Sigmoid colon (tissue), 7 donors: ENCODE measurements at places on chromosomes 4 and X. TPM values are rescaled to one million over a fixed set of nuclear protein-coding genes. Genes with fewer than 3 reads are reported as not detected.

- no peaks in the 10 kb centered on the region for H3K27me3 ChIP-seq
- no peak overlapping the region for H3K27ac ChIP-seq
- no peak for DNase-seq
- no peaks in the 10 kb centered on the region for H3K36me3 ChIP-seq
- no peak overlapping the region for H3K4me3 ChIP-seq
- H3K4me1 ChIP-seq: peaks cover 9% of the 10 kb centered on the region
These were observed 37.2 kb downstream of the CLCN3 start for GRCh38 chr4:169657470-169658107.

GRCh38 chr4:77183777-77184420 lies 26.9 kb downstream of the CCNG2 start:
- no peak for DNase-seq
- no peak overlapping the region for H3K27ac ChIP-seq
- no peaks in the 10 kb centered on the region for H3K36me3 ChIP-seq
- no peaks in the 10 kb centered on the region for H3K27me3 ChIP-seq
- H3K4me1 ChIP-seq: peaks cover 4% of the 10 kb centered on the region

- no peak for DNase-seq
- no peaks in the 10 kb centered on the region for H3K36me3 ChIP-seq
- H3K4me3 ChIP-seq: no peak overlapping the region
- H3K27ac ChIP-seq: no peak overlapping the region
These were observed 132.8 kb upstream of the GPR101 start for GRCh38 chrX:137166591-137166990.

GRCh38 chrX:137236837-137237236 lies 203.0 kb upstream of the GPR101 start:
- no peak for DNase-seq
- no peaks in the 10 kb centered on the region for H3K36me3 ChIP-seq
- H3K27ac ChIP-seq: no peak overlapping the region
- H3K4me3 ChIP-seq: no peak overlapping the region
- H3K4me1 ChIP-seq: no peaks in the 10 kb centered on the region
- H3K27me3 ChIP-seq: no peaks in the 10 kb centered on the region

GRCh38 chrX:14491689-14492088 lies 37.6 kb upstream of the GLRA2 start:
- H3K36me3 ChIP-seq: no peaks in the 10 kb centered on the region
- no peak overlapping the region for H3K27ac ChIP-seq
- no peak for DNase-seq
- no peaks in the 10 kb centered on the region for H3K27me3 ChIP-seq
- no peak overlapping the region for H3K4me3 ChIP-seq

GRCh38 chrX:13649838-13650237 lies 3.1 kb upstream of the TCEANC start:
- H3K27me3 ChIP-seq: no peaks in the 10 kb centered on the region
- no peak for DNase-seq
- no peak overlapping the region for H3K27ac ChIP-seq
- peaks cover 28% of the 10 kb centered on the region for H3K4me1 ChIP-seq
- H3K4me3 ChIP-seq: no peak overlapping the region

DNA sequence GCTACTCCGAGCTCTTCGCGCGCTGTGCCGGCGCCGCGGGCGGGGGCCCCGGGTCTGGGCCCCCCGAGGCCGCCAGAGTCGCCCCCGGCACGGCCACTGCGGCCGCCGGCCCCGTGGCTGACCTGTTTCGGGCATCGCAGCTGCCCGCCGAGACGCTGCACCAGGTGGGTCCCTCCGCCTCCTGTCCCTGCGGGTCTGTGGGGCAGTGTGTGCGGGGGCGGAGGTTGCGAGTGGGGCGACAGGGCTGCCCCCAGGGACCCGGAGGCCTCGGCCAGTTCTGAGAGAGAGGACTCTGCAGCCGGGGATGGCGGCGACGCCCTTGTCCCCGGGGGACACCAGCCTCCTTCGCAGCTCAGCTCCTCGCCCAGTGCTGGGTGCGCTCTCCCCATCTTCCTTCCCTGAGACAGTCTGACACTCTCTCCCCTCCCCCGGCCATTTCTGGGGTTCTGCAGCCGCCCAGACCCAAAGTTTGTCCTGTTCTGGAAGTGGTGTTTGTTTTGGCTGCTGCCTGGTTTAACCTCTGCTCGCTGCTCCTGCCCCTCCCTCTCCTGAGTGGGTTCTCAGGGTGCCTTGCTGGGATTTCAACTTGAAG lies 609 bp downstream of the REPS2 start:
- DNase-seq: peak; percentile 66
- no peaks in the 10 kb centered on the region for H3K36me3 ChIP-seq
- H3K4me1 ChIP-seq: no peaks in the 10 kb centered on the region
- no peak overlapping the region for H3K27ac ChIP-seq
- no peaks in the 10 kb centered on the region for H3K27me3 ChIP-seq

DNA sequence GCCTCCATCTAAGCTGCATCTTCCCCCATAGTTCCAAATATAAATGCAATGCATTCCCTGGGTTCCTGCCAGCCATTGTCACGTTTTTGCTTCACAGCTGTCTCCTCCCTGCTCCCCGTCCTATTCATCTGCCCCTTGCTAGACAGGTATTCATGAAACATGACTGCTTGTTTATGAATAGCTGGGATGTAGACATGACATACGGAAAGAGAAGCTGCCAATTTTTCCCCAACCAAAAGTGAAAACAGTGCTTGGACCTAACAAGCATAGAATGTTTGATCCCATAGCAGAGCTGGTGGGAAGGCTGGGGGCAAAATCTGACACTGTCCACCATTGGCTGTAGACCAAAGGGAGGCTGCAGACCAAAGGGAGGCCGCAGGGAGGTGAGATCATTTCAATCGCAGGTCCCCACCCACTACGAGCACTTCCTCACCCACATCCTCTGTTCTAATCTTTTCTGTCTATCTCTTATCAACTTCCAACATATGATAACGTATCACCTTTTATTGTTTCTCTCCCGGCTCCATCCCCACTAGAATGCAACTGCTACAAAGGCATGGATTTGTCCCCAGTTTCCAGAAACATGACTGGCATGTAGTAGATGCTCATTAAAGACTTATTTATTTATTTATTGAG lies 8.5 kb upstream of the GYG2 start:
- H3K36me3 ChIP-seq: no peaks in the 10 kb centered on the region
- H3K4me1 ChIP-seq: no peaks in the 10 kb centered on the region
- H3K27ac ChIP-seq: no peak overlapping the region

Gene KIF4A
- polyA plus RNA-seq: 5.5 TPM

DNA sequence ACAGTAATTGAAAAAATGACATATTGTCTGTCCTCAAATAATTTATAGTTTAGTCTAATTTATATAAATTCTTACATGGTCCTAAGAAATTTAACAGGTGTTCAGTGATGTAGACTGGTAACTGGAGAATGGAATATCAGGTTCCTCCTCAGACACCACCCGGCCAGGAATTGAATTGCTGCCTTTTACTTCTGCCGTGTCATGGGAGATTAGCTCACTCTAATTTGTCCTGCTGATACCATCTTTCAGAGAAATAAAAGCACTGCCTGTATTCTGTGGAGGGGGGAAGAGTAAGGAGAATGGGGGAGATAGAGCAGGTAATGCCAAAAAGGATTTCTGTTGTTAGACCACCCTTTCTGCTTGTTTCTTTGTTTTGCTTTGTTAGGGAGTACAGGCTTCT lies 125.2 kb upstream of the KLHL4 start:
- H3K4me3 ChIP-seq: no peak overlapping the region
- H3K27ac ChIP-seq: no peak overlapping the region
- no peaks in the 10 kb centered on the region for H3K36me3 ChIP-seq
- DNase-seq: no peak

DNA sequence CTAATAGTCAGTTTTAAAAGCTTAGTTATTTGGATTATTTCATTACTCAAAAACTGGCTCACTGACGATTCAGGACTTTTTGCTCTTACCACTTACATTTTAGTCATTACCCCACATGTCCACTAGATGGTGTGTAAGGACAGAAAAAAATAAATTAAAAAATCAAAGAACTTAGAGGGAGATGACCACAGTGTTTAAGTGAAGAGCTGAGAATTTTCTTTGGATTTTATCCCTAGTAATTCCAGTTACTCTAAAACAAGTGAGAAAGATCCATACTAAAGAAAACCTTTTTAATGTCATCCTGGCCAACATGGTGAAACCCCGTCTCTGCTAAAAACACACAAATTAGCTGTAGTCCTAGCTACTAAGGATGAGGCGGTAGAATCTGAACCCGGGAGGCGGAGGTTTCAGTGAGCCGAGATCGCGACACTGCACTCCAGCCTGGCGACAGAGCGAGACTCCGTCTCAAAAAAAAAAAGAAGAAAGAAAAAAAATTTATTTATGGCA lies 26.4 kb upstream of the TMPRSS11B start:
- no peak for DNase-seq
- H3K4me1 ChIP-seq: no peaks in the 10 kb centered on the region
- H3K27ac ChIP-seq: no peak overlapping the region
- no peaks in the 10 kb centered on the region for H3K36me3 ChIP-seq

DNA sequence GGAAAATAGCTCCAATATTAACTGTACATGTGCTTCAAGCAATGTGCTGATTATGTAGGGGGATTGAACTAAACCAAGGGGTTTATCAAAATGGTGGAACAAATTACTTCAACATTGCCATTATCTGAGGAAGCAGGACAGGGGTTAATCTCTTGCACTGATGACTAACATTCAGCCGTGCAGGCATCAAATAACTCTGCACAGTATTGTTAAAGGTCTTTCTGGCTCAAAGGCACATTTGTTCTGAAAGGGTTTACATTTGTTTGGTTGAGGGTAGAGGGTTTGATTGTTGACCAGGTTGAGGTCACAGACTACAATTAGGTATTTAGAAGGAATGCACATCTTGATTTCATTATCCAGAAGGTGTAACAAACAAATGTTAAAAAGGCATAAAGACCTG lies 32.2 kb upstream of the CCSER1 start:
- no peak for DNase-seq
- H3K4me1 ChIP-seq: no peaks in the 10 kb centered on the region

DNA sequence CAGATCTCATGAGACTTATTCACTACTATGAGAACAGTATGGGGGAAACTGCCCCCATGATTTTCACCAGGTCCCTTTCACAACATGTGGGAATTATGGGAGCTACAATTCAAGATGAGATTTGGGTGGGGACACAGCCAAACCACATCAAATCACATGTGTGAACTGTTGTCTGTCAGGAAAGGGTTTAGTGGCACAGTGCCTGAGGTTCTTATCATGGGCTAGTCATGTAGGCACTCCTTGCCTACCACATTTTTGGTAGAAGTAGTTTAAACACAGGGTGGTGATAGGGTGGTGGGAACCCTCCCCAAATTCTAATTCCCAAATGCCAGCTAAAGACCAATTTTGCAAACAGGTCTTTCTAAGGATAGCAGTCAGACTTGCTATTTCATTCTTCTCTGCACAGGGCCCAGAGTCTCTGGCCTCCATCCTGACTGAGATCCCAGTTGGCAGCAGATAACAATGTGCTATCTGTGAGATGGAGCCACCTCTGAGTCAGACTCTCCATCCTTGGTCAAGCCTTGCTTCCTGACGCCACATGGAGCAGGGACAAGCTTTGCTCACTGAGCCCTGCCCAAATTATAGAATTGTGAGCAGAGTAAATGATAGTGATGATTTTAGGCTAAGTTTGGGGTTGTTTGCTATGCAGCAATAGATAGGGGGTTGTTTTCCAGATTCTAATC lies 33.5 kb upstream of the SETD7 start:
- H3K27ac ChIP-seq: no peak overlapping the region
- H3K4me3 ChIP-seq: no peak overlapping the region
- no peaks in the 10 kb centered on the region for H3K36me3 ChIP-seq
- no peaks in the 10 kb centered on the region for H3K4me1 ChIP-seq
- no peak for DNase-seq
- no peaks in the 10 kb centered on the region for H3K27me3 ChIP-seq

Gene AMELX
- not detected for polyA plus RNA-seq

Gene RAB41
- 0.10 TPM for polyA plus RNA-seq

Gene SLC7A11
- 2.8 TPM for polyA plus RNA-seq

Gene GDI1
- 75.4 TPM for polyA plus RNA-seq

Gene PSAPL1
- not detected for polyA plus RNA-seq

- H3K27me3 ChIP-seq: no peaks in the 10 kb centered on the region
- no peaks in the 10 kb centered on the region for H3K36me3 ChIP-seq
- H3K27ac ChIP-seq: no peak overlapping the region
- H3K4me3 ChIP-seq: no peak overlapping the region
These were observed 20.7 kb downstream of the ACE2 start for GRCh38 chrX:15579778-15580747.

Gene MAGEB1
- not detected for polyA plus RNA-seq

DNA sequence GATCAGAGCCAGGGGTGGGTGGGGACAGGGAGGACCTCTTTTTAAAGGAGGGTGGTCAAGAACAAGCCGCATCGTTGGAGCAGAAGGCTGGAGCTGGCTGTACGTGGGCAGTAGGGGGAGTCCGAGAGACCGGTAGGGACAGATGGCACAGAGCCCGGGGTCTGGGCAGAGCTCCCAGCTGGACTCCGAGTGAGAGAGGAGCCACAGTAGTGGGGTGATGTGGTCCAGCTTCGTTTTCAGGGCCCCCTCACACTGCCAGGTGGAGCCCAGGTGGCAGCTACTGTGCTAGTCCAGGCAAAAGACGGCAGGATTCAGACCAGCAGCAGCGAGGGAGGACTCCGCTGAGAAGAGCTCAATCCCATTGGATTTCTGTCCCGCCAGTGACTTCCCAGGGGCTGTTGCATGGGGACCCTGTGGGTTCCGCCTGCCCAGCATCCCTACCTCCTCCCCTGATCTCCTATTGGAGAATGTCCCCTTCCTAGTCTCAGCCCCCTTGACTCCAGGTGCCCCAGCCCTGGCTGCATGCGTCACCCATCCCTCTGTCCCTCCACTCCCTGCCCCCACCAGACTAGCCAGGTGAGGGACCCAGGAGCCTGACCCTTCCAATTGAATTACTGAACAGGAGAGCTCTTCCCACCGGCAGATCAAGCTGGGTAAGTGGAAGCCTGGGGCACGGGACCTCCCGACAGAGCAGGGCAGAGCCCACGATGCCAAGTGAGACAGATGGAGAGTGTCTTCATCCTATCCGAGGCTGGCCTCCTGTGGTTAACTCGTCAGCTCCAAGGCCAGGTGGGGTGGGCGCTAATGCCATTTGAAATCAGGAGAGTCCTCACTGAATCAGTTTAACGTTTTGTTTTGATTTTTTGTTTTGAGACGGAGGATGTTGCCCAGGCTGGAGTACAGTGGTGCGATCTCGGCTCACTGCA lies 2.9 kb downstream of the ARHGAP4 start:
- peak overlapping the region; percentile 11 for H3K27ac ChIP-seq
- peak; percentile 94 for DNase-seq
- peaks cover 42% of the 10 kb centered on the region for H3K4me1 ChIP-seq
- H3K27me3 ChIP-seq: no peaks in the 10 kb centered on the region
- no peaks in the 10 kb centered on the region for H3K36me3 ChIP-seq

GRCh38 chr4:130591091-130591490 lies 1495.1 kb downstream of the C4orf33 start:
- no peak for DNase-seq
- H3K27ac ChIP-seq: no peak overlapping the region
- no peaks in the 10 kb centered on the region for H3K36me3 ChIP-seq
- no peaks in the 10 kb centered on the region for H3K4me1 ChIP-seq
- H3K4me3 ChIP-seq: no peak overlapping the region

Gene RAB40AL
- not detected for polyA plus RNA-seq

DNA sequence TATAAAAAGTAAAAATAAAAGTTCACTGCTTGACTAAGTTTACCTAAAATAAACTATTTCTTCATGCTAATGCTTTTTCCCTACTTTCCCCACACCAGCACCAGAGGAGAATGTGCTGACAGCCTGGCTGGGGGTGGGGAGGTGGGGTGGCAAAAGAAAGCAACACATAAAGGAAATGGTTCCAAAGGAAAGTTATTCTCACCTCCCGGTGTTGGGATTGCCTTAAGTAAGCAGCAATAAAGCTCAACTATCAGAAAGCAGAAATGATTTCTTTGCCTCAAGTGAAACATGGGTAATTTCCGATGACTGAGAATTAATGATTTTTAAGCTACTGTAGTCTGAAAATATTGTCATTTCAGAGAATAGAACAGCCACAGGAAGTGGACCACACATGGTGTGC lies 84.5 kb upstream of the DKK2 start:
- H3K4me3 ChIP-seq: no peak overlapping the region
- no peaks in the 10 kb centered on the region for H3K27me3 ChIP-seq
- peak overlapping the region; percentile 40 for H3K27ac ChIP-seq
- no peak for DNase-seq
- no peaks in the 10 kb centered on the region for H3K36me3 ChIP-seq
